GM23248 (cell line): ENCODE measurements at places on chromosomes 6 and 20. TPM values are rescaled to one million over a fixed set of nuclear protein-coding genes. Genes with fewer than 3 reads are reported as not detected.

DNA sequence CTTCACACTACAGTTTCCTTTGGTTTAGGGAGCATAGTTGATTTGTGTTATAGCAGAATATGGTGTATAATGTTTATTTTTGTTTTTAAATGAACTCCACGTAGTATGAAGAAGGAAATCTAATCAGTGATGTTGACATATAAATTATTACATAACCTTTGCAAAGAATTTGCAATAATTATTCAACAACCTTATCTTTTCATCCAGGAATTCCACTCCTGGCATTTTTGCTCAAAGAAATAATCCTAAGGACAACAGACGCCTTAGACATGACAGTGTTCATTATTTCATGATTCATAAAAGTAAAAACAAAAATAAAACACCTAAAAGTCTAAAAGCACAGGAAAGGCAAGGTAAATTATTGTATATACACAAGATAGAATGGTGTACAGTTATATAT, 229.2 kb downstream of the EPM2A start:
- H3K4me1 ChIP-seq: no peaks in the 10 kb centered on the region
- no peaks in the 10 kb centered on the region for H3K36me3 ChIP-seq
- no peak overlapping the region for H3K4me3 ChIP-seq

DNA sequence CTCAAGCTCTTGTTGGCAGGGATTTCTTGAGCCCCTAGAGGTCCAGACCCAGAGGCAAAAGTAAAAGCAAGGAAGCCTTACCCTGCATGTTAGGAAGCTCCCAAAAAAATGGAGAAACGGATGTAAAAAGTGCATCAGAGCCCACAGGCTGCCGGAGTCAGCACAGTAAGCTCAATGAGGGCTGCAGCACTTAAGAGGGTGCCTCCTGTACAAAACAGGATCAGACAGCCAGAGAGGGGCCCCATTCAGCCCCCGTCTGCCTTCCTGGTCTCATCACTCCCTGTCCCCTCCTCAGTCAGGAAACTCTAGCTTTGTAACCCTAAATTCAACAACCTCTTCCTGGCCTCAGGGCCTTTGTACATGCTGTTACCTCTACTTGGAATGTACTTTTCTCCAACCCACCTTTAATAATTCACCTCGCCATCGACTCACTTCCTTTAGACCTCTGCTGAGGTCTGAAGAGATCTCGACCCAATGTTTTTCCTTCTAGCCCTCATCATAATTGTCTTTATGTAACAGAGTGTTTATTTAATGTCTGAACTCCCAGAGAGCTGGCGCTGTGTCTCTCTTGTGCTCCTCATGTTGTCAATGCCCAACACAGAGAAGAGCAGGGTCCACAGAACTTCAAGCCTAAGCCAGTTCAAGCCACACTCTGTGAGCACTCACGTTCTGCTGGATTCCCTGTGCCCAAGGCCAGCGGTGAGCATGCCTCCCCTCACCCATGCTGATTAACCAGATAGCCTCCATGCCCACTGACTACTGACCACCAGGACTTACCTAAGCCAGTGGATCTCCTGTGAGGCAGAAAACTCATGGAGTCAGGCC, 2.8 kb upstream of the PLCG1 start:
- no peak for DNase-seq
- H3K27me3 ChIP-seq: no peaks in the 10 kb centered on the region
- no peaks in the 10 kb centered on the region for H3K36me3 ChIP-seq

GRCh38 chr6:105639124-105639523, 236.2 kb upstream of the PREP start:
- H3K27me3 ChIP-seq: no peaks in the 10 kb centered on the region
- H3K4me1 ChIP-seq: no peaks in the 10 kb centered on the region
- H3K36me3 ChIP-seq: no peaks in the 10 kb centered on the region
- H3K4me3 ChIP-seq: no peak overlapping the region

DNA sequence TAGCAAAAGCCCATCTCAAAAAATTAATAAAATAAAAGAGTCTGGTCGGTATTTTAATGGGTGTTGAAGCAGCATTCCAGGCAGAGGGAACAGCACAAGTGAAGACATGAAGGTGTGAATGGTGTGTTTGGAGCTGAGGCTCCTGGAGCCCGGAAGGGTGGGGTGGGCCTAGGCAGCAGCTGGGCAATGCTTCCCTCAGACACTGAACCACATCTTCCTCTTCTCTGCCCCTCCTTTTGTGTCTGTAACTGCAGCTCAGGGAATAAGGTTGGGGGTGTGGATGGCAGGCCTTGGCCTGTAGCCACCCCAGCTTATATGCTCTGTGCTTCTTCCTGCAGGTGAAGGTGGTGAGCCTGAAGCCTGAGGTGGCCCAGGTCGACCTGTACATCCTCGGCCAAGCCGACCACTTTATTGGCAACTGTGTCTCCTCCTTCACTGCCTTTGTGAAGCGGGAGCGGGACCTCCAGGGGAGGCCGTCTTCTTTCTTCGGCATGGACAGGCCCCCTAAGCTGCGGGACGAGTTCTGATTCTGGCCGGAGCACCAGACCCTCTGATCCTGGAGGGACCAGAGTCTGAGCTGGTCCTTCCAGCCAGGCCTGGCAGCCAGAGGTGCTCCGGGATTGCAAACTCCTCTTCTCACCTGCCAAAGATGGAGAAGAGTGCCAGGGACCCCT, 26.6 kb downstream of the POFUT1 start:
- no peaks in the 10 kb centered on the region for H3K4me1 ChIP-seq
- no peak overlapping the region for H3K4me3 ChIP-seq
- no peaks in the 10 kb centered on the region for H3K27me3 ChIP-seq
- peaks cover 11% of the 10 kb centered on the region; the same call in 1 of the 2 replicates for H3K36me3 ChIP-seq
- DNase-seq: no peak

DNA sequence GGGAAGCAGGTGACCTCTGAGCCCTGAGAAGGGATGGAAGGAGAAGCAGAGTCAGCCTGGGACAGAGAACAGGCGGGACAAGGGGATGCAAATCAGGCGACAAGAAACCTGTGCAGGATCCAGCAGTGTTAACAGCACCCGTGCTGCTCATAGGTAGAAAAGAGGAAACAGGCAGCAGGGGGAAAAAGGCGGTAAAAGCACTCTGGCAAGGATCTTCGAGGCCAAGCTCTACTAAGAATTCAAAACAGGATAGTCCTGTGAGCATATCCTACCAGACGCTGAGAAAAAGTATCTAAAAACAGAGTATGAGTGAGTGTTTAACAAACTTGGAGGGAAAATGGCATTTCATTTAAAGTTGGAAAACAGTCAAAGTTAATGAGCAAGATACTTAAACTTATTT, 16.7 kb downstream of the C6orf118 start:
- no peaks in the 10 kb centered on the region for H3K4me1 ChIP-seq
- no peak for DNase-seq

GRCh38 chr6:5490501-5491069, 229.3 kb downstream of the FARS2 start:
- no peaks in the 10 kb centered on the region for H3K36me3 ChIP-seq
- 0 out of 2 replicates have a peak, but pooled peaks cover 5% of the 10 kb centered on the region for H3K4me1 ChIP-seq

DNA sequence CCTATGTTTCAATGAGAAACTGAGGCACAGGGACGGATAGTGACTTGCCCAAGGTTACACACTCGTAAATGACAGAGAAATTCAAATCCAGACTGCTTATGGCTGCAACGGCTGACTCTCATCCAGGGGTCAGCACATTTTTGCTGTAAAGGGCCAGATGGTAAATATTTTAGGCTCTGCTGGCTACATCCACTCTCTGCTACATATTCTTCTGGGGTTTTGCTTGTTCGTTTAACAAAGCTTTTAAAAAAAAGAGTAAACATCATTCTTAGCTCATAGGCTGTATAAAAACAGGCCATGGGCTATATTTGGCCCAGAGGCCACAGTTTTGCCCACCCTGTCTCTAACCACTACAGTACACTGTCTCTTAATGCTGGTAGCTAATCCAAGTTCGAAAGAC, 103.4 kb downstream of the PREX1 start:
- no peak overlapping the region for H3K4me3 ChIP-seq
- DNase-seq: no peak
- peaks cover 23% of the 10 kb centered on the region for H3K4me1 ChIP-seq
- H3K27me3 ChIP-seq: no peaks in the 10 kb centered on the region
- no peaks in the 10 kb centered on the region for H3K36me3 ChIP-seq

- no peaks in the 10 kb centered on the region for H3K36me3 ChIP-seq
- no peaks in the 10 kb centered on the region for H3K27me3 ChIP-seq
- DNase-seq: no peak
- no peaks in the 10 kb centered on the region for H3K4me1 ChIP-seq
Observed at GRCh38 chr6:11833626-11834592, 55.3 kb upstream of the ADTRP start.

DNA sequence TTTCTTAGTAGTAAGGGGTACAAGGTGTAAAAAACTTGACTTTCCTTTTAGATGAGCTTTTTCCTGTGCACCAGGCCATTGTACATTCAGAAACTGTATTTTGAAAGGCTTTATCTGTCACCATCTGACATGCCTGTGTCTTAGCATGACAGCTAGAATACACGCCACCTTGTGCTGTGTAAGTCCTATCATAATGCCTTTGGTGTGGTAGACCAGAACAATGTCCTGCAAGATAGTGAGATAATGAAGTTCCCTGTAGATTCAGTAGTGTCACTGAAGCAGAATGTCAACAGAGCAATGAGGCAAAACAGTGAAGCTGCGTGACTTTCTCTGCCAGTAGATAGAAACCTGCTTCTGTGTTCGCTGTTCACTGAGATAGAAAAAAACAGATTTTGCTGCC, 105.8 kb downstream of the JAG1 start:
- no peak overlapping the region for H3K27ac ChIP-seq
- H3K36me3 ChIP-seq: no peaks in the 10 kb centered on the region
- H3K27me3 ChIP-seq: no peaks in the 10 kb centered on the region
- no peak overlapping the region for H3K4me3 ChIP-seq
- no peak for DNase-seq

Gene PRND
- polyA plus RNA-seq: not detected in 2 replicates

GRCh38 chr6:155185544-155185943, 78.3 kb upstream of the CLDN20 start:
- H3K27ac ChIP-seq: no peak overlapping the region
- peak; percentile 26 for DNase-seq
- peaks cover 14% of the 10 kb centered on the region for H3K4me1 ChIP-seq
- H3K36me3 ChIP-seq: no peaks in the 10 kb centered on the region
- H3K27me3 ChIP-seq: no peaks in the 10 kb centered on the region
- H3K4me3 ChIP-seq: no peak overlapping the region

Gene MEP1A
- not detected in 2 replicates for polyA plus RNA-seq

Gene HLA-DPB1
- 17.8 and 18.9 TPM in 2 replicates for polyA plus RNA-seq

DNA sequence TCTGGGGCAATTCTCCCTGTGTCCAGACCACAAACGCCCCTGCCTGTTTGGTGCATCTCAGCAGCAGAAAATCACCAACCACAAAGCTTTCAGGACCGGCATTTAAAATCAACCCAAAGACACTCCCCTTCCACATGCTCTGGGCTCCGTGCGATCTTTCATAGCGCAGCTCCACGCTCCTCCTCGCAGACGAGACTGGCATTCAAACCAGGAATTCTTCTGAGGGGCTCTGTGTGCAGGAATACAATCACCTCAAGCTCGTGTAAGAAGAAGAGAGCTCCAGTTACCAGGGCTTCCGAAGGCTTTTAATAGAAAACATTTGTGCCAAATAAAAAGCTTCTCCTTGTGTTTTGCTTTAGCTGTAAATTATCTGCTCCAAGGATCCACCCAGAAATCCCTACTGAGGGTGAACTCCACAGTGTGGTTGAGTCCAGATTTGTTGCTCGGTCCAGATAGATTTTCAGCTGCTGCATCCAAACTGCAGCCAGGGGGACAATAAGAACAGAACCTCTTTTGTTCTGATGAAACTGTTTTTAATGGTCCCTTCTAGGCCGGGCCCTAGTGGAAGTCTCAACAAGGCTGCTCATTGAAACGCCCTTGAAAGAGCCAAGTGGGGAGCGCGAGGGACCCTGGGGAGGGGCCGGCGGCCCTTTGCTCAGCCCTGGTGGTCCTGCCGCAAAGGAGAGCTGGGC, 16.4 kb upstream of the BMP7 start:
- no peak overlapping the region for H3K27ac ChIP-seq
- H3K4me3 ChIP-seq: no peak overlapping the region
- no peaks in the 10 kb centered on the region for H3K36me3 ChIP-seq
- no peak for DNase-seq

Gene MCHR2
- not detected in 2 replicates for polyA plus RNA-seq

GRCh38 chr6:39075010-39075686, 26.6 kb downstream of the GLP1R start:
- no peak overlapping the region for H3K27ac ChIP-seq
- no peak for DNase-seq
- H3K4me1 ChIP-seq: no peaks in the 10 kb centered on the region
- peaks cover 13% of the 10 kb centered on the region; the same call in 1 of the 2 replicates for H3K27me3 ChIP-seq

Gene PBOV1
- not detected in 2 replicates for polyA plus RNA-seq

DNA sequence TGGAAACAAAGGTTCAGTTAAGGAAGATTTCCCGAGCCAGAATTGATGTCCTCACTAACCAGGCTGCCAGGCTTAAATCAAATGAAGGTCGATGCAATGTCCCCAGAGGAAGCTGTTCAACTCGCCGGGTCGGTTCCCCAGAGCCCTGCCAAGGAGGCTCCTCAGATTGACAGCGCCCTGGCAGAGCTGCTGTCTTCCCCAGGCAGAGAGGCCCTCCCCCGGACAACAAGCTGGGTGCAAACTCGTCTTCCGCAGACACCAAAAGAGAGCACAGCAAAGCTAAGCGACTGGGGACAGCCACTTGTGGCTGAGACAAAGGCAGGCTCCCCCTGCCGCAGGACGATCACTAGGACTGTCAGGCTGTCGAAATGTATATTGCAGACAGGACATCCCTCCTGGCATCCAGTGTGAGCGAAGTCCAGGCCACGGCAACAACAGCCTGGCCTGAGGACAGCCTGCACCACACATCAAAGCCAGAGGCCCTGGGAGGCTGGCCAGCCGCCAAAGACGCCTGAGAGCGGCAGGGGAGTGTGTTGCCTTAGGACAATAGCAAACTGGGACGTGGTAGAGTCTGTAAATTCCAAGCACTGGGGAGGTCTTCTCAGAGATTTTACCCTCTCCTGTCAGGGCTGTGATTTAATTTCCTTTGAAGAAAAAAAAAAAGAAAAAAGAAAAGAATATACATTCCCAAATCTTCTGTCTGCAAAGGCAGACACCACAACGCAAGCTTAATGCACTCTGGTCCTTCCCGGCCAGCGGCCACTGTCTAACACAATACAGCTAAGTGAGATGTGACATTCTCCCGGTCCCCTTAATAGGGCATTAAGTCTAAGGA, 99.1 kb downstream of the HIVEP2 start:
- H3K36me3 ChIP-seq: no peaks in the 10 kb centered on the region
- DNase-seq: peak; percentile 80
- H3K4me1 ChIP-seq: peaks cover 95% of the 10 kb centered on the region
- peak overlapping the region; percentile 59 for H3K4me3 ChIP-seq
- peak overlapping the region; percentile 93 for H3K27ac ChIP-seq
